ENCODE measurements at places on chromosomes 12 and 14.

GRCh38 chr12:100718187-100718586, 76.4 kb upstream of the ANO4 start:
- DNase-seq, result no peak

GRCh38 chr12:92927436-92928281, 1.4 kb downstream of the EEA1 start:
- DNase-seq, result no peak

- DNase-seq, result no peak
Observed at GRCh38 chr14:104864267-104865080, 594 bp upstream of the CEP170B start.

DNA sequence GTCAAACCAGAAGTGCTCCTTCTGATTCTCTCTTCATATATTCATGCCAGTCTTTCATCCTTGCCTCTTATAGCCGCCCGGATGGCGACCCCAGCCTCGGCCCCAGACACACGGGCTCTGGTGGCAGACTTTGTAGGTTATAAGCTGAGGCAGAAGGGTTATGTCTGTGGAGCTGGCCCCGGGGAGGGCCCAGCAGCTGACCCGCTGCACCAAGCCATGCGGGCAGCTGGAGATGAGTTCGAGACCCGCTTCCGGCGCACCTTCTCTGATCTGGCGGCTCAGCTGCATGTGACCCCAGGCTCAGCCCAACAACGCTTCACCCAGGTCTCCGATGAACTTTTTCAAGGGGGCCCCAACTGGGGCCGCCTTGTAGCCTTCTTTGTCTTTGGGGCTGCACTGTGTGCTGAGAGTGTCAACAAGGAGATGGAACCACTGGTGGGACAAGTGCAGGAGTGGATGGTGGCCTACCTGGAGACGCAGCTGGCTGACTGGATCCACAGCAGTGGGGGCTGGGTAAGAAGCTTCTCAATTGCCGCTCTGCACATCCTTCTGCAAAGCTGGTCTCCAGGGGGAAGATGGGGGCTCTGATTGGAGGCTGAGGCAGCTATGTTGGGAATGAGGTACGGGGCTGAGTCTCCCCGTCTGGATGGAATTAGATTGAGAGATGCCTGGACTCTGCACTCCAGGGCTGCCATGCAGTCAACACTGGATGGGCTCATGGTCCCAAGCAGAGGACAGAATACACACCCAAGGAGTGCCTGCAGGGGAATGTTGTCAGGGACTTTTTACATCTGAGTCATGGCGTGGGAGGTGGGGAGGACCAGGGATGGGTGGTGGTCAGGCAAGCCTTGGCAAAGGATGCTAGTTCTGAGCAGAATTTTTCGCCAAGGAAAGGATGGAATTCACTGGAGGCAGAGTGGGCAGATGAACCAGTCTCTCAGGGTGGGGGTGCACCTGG, 1.3 kb downstream of the BCL2L2 start:
- DNase-seq, result no peak

DNA sequence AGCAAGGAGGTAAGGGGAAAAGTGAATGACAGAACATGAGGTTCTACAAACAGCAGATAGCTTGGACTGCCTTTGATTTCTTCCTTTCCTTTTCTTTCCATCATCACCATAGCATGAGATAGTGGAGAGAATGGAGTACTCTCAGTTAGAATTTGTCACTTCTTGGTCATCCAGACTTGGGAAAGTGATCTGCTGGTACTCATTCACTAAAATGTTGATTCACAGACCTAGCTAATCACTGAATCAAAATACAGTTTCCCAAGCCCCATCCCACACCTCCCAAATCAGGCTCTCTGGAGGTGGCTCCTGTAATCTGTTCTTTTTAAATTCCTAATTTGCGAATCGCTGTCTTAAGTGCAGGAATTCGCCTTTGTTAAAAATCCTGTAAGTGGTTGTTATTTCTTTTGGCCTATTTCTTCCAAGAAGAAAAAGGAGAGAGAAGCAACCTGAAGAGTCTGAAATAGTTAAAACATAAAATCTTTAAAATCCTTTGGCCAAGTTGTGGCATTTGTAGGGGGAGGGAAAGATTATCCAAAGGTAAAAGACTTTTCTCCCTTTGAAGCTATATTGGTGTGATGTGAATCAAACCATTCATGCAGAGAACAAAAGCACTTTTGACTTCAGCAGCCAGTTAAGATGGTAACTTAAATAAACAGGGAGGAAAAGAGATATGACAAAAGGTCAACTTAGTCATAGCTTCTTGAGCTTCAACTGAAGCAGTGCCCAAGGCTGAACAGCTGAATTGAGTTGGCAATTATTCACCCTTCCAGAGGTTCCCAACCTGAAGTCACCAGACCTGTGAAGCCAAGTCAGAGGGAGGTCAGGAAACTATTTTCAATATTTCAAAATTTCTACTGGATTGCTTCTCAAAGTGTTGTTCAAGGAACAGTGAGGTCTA, 255.1 kb upstream of the KRR1 start:
- no peak for DNase-seq

- DNase-seq, result no peak
Observed at GRCh38 chr14:87153901-87154300, 839.1 kb downstream of the GALC start.

DNA sequence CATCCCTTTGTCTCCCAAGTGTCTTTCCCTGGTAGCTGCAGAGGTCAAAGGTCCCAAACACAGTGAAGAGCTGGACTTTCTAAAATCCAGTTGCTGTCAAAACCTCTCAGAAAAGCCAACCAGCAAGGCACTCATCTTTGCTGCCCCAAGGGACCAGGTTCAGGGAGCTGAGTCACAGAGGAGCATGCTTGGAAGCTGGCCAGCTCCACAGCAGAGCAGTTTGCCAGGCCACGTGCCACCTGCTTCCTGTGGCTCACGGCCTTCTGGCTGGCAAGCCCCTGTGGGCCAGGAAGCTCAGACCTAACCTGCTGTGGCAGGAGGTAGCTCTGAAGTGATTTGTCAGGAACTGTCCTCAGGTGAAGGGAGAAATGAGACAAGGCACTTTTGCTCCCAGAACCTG, 3.6 kb downstream of the ISCU start:
- DNase-seq, result peak; percentile 50

All from stimulated activated CD4-positive, alpha-beta T cell treated with anti-CD3 and anti-CD28 coated beads, Interleukin-12 subunit alpha, Interleukin-12 subunit beta, amount 100 ng/mL, for 4 hours (primary cell).